ENCODE measurements at places on chromosomes 6 and 20. TPM values are rescaled to one million over a fixed set of nuclear protein-coding genes. Genes with fewer than 3 reads are reported as not detected.

DNA sequence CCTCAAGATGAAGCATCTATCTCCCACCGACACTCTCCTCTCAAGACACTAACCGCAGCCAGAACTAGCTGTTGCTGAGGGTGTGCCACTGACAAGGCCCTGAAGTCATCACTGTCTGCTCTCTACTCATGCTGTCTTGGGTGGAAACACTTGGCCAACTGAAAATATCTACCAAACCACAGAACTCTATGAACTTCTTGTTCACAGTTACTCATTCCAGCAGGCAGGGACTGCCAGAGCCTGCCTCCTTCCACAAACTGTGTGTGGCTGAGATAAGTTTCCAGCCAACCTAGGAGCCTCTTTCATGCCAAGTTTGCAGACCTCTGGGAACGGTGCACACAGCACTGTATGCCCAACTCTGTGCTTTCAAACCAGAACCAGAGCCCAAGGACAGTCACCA is 45.5 kb upstream of the NXT1 start:
- H3K27me3 ChIP-seq, result peaks cover 1% of the 10 kb centered on the region
- DNase-seq, result no peak
- H3K27ac ChIP-seq, result no peak overlapping the region
- H3K4me3 ChIP-seq, result no peak overlapping the region

DNA sequence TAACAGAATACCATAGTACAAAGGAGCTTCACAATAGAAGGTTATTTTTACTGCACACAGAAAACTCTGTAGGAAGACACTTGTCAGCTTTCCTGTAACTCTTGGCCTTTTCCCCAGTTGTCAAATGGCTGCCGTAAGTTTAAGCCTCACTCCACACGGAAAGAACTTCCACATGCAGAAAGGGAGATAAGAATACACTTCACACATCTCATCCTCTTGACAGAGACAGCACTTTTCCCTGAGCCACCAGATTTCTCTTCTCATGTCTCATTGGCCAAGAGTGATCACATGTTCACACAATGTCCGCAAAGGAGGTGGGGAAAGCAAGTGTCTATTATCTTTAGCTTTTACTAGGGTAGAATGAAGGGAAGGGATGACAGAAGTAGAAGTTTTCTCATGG is 540.7 kb downstream of the HAO1 start:
- DNase-seq, result no peak
- no peak overlapping the region for H3K4me3 ChIP-seq
- H3K27me3 ChIP-seq, result no peaks in the 10 kb centered on the region
- H3K27ac ChIP-seq, result no peak overlapping the region

GRCh38 chr6:38350220-38350619 is 289.5 kb downstream of the BTBD9 start:
- H3K27me3 ChIP-seq, result no peaks in the 10 kb centered on the region
- H3K4me1 ChIP-seq, result no peaks in the 10 kb centered on the region
- H3K27ac ChIP-seq, result no peak overlapping the region
- DNase-seq, result no peak
- no peak overlapping the region for H3K4me3 ChIP-seq
- no peaks in the 10 kb centered on the region for H3K36me3 ChIP-seq

DNA sequence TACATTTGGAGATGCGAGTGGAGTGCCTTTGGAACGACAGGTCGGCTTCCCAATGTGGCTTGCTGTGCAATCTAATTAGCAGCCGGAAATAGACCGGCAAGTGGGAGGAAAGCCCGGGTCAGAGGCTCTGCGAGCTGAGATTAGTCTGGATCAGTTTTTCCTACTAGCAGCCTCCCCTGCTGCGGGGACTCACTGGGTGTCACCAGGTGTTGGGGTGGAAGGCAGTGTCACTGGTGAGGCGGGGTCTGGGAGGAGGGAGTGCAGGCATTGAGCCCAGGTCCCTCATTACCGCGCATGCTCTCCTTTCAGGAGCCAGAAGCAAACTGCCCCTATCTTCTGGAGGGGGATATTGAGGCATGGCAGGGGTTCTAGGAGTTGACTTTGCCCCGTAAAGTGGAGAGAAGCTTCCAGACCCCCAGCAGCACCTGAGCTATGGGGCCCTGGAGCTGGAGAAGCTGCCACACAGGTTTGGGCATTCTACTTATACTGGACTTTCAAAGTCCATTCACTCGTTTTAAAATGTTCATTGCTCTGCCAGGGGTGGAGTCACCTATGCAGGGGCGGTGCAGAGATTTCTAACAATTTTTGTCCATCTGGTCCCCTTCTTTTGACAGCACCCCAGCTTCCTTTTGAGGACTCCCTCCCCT is 11.0 kb downstream of the SULF2 start:
- peaks cover 4% of the 10 kb centered on the region for H3K27me3 ChIP-seq
- H3K4me1 ChIP-seq, result no peaks in the 10 kb centered on the region
- H3K27ac ChIP-seq, result no peak overlapping the region
- H3K4me3 ChIP-seq, result no peak overlapping the region

The SLC22A2 gene
- not detected for total RNA-seq

DNA sequence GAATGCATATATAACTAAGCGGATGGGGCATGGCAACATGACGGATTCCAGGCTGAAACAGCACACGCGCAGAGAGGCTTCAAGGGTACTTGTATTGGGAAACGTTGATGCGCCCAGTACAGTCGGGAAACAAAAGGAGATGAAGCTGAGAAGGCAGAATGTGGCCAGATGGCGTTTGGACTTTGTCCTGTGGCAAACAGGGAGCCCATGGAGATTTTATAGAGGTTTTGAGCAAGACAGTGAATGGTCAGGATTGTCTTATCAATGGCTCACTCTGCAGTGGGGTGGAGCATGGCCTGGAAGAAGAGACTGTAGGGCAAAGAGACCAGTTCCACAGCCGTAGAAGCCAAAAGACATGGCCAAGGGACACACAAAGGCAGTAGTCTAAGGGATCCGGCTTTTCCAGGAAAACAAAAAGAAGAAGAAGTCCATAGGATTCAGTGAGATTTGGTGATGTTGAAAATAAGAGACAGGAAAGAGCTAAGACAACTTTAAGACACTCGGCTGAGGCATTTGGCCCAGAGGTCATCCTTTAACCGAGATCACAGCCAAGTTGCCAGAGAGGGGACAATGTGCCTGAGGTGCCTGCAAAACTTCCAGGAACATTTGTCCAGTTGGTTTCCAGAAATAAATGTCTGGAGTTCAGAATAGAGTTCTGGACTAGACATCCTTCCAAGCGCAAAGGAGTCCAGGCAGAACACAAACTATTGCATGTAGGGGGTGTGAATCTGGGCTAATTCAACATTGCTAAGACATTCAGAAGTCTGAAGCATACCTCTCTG is 123.0 kb upstream of the RREB1 start:
- H3K4me1 ChIP-seq, result no peaks in the 10 kb centered on the region
- H3K36me3 ChIP-seq, result no peaks in the 10 kb centered on the region

All from activated T-helper 1 cell treated with anti-CD3 and anti-CD28 coated beads, Interleukin-12 subunit alpha, Interleukin-12 subunit beta, Interleukin-2, Interleukin-4 antibody, amounts not matched to agents 30 ng/mL and 10 ng/mL and 1 ng/mL, durations not matched to agents 14 hours and 24 hours and 36 hours (primary cell).